ENCODE measurements at places on chromosomes 6 and 20.
A peak's percentile ranks its signal among the peaks of the same experiment; 100 is the strongest.

GRCh38 chr6:116672306-116672705 lies 3.7 kb upstream of the ZUP1 start:
- DNase-seq = no peak

DNA sequence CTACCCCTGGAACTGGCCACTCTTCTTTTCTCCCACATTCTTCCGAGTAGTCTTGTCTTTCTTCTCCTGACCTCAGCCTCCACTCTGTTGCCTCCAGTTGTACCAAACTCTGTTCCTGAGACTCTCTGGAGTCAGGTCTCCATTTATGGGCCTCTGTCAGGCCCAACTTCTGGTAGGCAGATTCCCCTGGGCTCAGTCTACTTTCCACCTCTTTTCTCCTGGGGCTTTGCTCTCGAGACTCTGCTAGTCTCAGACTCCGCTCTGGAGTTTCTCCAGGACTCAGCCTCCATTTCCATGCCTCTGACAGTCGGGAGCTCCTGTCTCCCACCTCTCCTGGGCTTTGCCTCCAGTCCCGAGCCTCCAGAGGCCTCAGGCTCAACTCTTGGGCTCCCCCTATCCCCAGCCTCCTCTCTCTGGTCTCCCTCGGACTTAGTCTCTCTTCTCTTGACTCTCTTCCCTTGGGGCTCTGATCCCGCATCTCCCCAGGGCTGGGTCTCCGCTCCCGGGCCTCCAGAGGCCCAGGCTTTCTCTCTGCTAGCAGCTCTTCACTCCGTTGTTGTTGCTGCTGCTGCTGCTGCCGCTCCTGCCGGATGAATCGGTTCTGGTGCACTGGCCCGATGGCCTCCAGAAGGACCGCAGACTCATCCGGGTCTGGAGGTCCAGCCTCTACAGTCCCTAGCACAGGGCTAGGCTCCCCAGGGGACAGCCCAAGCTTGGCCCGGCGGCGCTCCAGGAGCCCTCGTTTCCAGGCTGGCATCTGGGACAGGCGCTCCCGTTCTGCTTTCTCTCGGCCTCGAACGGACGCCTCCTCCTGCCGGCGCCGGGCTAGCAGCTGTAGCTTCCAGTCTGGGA lies 1.1 kb downstream of the PPP1R18 start:
- DNase-seq = no peak

GRCh38 chr20:39706184-39706663 lies 744.1 kb downstream of the DHX35 start:
- no peak for DNase-seq

GRCh38 chr6:139373928-139374356 lies 506 bp downstream of the CITED2 start:
- no peak for DNase-seq

- no peak for DNase-seq
Measured at GRCh38 chr6:15499591-15499990, 163.2 kb downstream of the DTNBP1 start.

DNA sequence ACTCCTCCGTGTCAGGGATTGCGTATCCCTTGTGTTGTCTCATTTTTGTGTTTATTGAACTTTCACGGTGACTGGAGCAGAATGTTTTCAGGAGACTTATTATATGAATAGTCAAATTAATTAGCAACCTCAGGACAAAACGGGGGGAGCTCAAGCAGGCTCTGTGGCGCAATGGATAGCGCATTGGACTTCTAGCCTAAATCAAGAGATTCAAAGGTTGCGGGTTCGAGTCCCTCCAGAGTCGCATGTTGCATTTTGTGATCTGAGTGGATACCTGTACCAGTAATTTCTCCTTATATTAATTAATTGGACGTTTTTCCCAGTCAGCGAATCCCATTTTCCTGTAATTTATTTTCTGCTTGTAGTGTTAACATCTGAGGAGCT lies 89.1 kb upstream of the ZNF184 start:
- DNase-seq = no peak

DNA sequence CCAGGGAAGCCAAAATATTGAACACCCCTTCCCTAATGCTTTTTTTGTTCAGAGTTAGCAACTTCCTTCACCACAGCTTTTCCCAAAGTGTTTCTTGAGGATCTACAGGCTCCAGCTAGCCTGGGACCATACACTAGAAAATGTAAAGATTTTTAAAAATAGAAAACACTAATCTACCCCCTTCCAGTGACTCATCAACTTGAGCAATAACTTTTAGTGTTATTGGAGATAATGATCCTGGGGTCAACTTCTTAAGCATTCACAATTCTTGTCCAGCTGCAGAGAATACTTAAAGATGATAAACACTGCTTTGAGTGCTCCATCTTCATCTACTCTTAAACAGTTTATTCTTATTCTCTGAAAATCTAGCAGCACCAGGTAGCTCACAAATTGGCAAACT lies 131.6 kb downstream of the COL9A1 start:
- no peak for DNase-seq

DNA sequence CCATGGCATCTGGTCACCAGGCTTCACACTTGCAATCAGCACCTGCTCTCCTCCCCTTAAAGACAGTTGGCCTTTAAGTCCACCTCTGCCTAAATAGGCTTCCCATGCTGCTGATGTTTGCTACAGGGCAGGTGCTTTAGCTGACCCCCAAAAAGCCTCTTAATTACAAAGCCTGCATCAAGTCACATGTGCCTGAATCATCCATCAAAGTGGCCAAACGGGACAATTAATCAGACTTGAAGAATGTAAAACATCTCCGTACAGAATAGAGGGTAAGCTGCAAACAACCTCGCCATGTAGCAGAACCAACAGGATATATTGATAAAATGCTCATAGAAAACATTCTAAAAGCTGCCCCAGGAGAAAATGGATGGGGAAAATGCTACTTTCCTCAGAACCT lies 7.4 kb downstream of the LY86 start:
- no peak for DNase-seq

GRCh38 chr20:11274141-11274594 lies 600.4 kb upstream of the JAG1 start:
- DNase-seq = no peak

DNA sequence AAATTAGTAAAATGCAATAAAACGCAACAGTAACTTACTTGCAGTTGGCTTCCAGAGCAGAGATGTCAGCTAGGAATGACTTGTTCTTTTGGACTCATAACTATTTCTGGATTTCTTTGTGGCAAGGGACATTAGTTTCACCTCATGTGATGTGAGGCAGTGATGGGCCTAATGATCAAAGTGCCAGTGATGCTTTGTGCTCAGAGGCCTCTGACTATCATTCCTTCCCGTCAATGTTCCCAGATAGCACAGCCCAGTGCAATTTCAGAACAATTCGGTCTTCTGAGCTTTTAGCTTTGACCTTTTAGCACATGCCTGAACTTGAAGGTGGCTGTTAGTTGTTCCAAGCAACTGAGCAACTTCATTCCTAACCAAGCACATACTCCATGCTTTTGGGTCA lies 596.8 kb downstream of the TFAP2B start:
- DNase-seq = no peak

GRCh38 chr6:130364224-130364780 lies 1.5 kb upstream of the TMEM200A start:
- no peak for DNase-seq

DNA sequence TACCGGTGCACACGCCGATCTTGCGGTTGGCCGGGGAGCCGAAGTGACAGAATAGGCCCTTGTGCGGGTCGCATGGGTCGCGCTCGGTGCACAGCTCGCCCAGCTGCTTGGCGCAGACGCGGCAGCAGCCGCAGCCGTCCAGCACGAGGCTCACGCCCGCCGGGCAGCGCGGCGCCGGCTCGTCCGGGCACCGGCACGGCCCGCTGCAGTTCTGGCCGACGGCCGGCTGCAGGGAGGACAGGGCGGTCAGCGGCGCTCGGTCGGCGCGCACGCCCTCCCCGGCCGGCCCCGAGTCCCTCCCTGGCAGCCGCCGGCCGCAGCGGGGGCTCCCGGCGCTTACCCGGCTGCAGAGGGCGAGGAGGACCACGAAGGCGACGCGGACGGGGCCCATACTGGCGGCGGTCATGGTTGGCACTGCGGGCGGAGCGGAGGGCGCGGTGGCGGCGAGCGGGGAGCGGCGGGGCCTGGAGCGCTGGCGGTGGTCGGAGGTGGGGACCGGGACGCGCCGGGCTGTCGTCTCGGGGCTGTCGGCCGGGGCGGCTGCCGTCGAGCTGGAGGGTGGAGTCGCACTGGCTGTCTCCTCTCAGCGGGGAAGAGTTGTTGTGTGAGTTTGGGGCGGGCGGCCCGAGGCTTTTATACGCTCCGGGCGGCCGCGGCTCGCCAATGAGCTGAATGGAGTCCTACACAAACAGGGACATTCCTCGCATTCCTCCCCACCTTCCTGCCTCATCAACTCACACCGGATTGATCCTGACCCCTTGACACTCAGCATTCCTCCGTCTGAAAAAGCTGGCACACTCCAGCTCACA lies at the start of gene CCN2:
Gene CCN2, minus strand, starts transcription at position 606 of the 809 bp plus-strand sequence. Its CDS starts 200 bp downstream, at position 406.
- peak; percentile 19 for DNase-seq

DNA sequence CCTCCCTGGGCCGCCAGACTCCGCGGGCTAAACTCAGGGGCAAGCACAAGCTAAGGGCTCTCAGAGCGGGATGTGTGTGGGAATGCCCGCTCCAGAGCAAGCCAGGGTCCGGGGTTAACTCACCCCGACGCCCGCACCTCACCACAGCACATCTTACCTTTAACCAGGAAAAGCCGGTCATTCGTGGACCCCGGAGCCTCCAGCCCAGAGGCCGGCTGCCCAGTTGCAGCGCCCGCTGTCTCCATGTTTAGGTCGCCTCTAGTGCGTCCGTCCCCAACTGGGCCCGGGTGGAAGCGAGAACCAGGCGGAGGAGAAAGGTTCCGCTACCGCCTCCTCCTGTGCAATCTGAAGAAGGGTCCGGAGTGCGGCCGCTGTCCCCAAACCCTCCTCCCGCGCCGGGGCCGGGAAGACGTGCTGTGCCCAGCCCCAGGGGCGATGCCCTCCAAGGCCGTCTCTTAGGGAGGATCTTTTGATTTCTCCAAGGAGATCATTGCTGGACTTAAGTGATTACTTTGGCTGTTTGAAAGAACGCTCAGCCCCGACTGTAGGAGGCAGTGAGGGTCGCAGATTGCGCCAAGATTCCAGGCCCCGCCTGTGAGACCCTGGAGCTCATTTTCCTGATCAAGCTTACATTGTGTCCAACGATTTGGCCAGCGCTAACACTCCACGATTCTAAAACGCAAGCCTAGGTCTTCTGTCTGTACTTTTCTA lies at the start of gene TMEM242:
Gene TMEM242, minus strand, starts transcription at position 265 of the 711 bp plus-strand sequence. Its CDS starts 20 bp downstream, at position 245.
- DNase-seq = no peak

GRCh38 chr6:11485271-11485670 lies 52.3 kb upstream of the TMEM170B start:
- no peak for DNase-seq

GRCh38 chr6:158131926-158132325 lies 36.1 kb downstream of the SERAC1 start:
- DNase-seq = no peak

DNA sequence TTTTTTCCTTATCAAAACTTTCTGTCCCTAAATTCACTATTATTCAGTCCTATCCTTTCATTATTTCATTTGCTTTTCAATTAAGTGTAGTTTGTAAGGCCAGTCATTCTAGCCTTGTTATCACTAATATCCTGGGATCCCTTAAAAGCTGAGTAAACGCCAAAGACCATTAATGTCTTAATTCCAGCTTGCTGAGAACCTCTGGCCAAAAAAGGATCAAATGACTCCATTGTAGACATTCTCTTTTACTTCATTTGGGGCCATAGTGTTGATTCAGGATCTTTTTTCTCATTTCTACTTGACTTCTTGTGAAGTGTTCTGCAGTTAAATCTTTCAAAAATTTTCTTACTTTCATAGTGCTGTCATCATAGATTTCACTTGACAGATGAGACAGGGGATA lies 379.7 kb downstream of the LAMA2 start:
- no peak for DNase-seq

DNA sequence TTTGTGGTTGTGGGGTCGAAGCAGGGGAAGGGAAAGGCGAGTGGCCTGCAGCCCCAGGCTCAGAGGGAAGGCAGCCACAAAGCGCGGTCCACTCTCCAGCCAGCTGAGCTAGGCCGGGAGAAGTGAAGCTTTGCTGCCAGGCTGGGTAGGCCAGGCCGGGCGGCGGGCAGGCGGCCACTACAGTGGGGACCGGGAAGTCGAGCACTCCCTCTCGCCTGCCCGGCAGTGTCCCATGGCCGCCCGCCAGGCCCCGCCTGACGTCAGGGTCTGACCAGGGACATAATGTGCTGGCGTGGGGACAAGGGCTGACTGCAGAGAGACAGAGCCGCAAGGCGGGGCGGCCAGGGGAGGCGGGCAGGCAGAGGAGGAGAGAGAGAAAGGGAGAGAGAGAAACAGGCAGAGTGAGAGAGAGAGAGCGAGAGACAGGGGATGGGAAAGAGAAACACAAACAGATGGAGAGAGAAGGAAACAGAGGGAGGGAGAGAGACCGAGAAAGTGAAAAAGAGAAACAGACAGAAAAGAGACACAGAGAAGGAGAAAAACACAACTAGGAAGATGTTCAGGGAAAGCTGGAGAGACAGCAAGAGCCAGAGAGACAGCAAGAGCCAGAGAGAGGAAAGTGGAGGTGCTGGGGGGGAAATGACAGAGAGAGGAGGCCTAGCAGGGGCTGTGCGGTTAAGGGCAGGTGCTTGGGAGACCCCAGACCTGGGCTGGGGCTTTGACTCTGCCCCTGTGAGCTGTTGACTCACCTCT lies 94.5 kb upstream of the PTPN1 start:
- DNase-seq = peak; percentile 89

DNA sequence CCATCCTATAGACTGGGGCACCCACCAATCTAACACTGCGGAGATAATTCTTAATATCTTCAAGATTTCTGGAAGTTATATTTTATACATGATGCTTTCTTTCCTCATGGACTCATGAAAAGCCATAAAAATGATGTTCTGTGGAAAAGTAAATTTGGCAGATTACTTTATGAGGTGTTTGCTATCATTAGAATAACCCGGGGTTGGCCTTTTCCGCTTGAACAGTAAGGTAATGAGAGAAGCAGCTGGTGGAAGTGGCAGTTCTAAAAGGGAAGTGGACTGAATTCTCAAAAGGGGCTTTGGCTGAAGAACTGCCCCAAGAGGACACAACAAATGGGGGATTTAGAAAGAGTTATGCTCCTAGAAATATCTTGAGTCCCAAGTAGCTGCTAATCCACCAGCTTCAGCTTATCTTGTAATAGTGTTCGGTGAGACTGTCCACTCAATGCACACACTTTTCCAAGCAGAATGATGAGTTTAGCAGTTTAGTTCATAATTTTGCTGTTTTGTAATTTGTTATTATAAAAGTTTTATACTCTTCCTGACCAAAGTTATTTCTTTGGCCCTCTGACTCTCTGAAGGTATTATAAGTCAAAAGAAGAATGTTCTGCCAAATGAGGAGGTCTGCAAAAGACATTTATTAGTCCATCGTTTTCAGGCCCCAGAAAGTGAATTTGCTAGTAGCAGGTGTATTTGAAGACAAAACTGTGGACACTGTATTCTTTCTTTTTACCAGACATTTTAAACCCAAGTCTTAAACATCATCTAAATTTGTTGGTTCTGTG lies 2.9 kb downstream of the ISM1 start:
- DNase-seq = no peak

DNA sequence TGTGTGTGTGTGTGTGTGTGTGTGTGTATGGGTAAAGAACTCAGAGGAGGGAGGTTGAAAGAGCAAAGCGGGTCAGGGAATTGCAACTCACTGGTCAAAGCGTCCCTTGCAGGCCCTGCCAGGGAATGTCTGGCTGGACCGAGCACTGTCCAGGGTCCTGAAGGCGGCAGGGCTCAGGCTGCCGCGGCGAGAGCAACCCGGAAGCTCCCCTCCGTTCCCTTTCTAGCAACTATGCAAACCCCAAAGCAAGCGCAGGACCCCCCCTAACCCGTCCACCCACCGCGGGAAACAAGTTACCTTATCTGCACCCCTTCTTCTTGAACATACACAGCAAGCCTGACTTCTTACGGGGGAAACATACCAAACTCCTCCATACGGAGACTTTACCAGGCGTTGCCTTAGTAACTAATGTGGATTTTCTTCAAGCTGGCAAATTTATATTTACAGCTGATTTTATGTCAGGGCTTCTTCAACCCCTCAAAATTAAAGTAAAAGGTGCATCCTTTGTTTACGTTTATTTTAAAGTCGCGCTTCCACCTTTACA lies 538 bp upstream of the GRM1 start:
- DNase-seq = no peak

All from cortex of kidney (tissue), 1 donor.